ENCODE measurements at places on chromosomes 7 and 10.

- no peak for DNase-seq
Observed at GRCh38 chr7:27078616-27079233, 17.1 kb downstream of the HOXA1 start.

DNA sequence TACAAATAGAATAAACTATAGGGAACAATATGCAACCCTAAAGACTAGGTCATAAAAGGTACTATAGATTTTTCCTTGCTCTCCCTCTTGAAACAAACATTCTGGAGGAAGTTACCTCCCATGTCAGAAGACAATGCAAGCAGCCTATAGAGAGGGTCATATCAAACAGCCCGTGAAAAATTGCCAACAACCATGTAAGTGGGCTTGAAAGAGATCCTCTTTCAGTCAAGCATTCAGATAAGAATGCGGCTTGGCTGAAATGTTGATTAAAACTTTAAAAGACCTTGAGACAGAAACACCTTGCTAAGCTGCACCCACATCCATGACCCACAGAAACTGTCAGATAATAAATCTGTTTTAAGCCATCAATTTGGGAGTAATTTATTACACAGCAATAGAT is 526.6 kb upstream of the GHITM start:
- DNase-seq = no peak

DNA sequence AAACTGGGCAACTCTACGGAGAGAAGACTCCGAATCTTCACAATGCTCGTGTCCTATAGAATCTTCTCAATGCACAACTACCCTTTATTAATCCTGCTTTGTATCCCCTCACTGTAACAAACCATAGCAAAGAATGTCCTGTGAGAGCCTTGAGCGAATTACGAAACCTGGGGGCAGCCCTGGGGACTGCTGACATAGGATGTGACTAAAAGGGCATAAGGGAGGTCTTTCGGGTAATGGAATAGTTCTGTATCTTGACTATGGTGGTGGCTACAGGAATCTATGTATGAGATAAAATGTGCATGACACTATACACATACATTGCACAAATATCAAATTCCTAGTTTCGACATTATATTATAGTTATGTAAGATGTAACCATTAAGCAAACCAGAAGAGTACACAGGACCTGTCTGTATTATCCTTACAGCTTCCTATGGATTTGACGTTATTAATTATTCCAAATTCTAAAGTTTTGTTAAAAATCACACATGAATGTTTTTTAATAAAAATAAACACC is 162.5 kb upstream of the KCTD7 start:
- DNase-seq = no peak

- DNase-seq = no peak
Observed at GRCh38 chr10:103787331-103787730, 68.0 kb downstream of the SH3PXD2A start.

- no peak for DNase-seq
Observed at GRCh38 chr7:2688409-2689342, 674 bp downstream of the AMZ1 start.

- no peak for DNase-seq
Observed at GRCh38 chr10:94402843-94403379, 570 bp downstream of the TBC1D12 start.

DNA sequence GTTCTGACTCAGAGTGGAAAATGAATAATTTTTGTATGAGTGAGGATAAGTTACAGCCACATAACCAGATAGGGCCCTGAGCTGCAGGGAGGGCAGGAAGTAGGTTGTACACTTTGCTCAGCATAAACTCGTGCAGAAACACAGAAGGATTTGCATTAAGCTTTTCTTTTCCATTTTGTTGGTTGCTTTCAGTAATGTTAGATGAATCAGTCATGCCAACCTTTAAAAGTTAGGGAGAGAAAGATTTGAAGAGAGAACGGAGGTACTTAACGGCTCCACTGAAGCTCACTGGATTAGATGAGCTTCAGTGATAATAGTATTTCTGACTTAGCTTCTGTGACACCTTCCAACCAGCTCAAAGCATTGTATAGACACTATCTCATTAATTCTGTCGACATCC is 348.1 kb downstream of the GATA3 start:
- peak; percentile 80 for DNase-seq

GRCh38 chr10:11150231-11150731 is 132.6 kb downstream of the CELF2 start:
- peak; percentile 42 for DNase-seq

GRCh38 chr7:27842094-27842692 is 102.2 kb downstream of the TAX1BP1 start:
- DNase-seq = no peak

- no peak for DNase-seq
Observed at GRCh38 chr7:24025094-24025493, 258.9 kb upstream of the NPY start.

GRCh38 chr7:148799893-148800555 is 84.1 kb downstream of the EZH2 start:
- DNase-seq = no peak

DNA sequence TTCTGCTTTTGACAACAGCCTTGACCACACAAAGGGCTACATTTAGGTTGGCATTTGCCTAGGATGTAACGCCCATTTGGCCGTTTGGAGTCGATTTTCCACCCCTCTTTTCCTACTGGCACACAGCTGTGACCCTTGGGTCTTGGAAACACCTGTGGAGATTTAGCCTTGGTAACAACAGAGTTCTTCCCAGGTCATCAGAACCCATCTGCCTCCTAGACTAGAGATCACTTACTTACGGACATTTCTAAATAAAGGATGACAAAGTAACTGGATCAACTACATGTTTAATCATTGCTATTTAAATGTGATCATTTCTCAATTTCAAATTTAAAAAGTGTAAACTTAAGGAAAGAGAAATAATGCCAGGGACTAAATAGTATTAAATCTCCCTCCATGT is 42.0 kb upstream of the SVIL start:
- DNase-seq = no peak

DNA sequence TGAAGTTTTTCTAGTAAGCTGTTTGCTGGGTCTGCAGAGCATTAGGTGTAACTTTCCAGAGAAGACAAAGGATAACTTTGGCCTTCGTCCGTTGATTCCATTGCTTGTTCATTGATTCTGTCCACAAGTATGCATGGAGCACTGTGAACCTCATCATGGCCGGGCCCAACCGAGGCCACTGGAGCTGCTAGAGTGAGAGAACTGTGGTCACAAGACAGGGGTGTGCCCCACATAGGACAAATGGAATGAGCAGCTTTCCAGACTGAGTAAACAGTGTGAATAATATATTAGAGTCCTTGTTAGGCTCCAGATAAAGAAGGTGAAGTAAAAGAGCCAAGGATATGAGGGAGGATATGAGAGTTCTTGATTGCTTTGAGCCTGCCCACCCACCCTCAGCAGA is 24.9 kb downstream of the MBL2 start:
- DNase-seq = no peak

GRCh38 chr10:110324805-110325280 is 20.1 kb upstream of the SMNDC1 start:
- DNase-seq = peak; percentile 33

DNA sequence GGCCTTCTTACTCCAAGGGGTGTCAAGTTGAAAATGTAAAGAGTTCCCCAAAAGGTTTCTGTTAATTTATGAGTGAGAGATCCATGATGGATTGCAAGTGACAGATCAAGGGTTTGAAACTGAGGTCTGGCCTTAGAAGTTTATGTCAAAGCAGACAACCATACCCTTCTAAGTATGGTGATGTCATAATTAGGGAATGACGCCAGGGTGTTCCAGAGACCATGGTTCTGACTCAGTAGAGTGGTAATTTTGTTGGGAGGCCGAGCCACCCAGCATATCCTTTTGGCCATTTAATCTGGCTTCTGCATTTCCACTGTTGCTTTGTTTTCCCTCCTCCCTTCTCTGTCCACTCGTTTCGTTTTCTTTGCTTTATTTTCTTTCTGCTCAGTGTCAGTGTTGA is 2.7 kb downstream of the TRUB1 start:
- no peak for DNase-seq

GRCh38 chr10:111338805-111339204 is 262.0 kb downstream of the ADRA2A start:
- DNase-seq = no peak

DNA sequence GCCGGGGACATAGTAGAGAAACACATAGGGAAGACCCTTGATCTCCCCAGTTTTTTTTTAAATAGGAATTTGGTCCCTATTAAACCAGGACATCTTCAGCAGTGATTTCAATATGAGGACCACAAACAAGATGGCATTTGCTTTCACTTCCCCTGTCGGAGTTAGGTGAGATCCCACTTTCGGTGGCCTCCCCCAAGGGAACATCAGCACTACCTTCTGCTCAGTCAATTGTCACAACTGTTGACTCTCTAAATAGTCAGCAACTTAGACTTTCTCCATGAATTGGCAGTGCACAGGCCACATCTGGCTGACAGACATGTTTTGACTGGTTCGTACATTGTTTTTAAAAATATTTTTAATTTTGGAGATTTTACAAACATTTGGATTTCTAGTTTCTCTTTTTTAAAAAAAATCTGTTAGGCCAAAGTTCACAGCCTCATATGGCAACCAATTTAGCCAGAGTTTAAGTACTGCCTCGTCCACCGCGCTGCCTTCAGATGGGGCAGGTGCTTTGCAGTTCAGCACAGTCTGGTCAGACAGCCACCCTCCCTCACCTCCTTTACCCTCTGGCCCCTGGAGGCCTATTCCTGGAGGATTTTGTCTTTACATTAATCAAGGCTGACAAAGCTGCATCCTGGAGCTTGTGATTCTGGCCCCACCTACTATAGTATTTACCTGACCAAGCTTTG is 139.2 kb upstream of the PRR15 start:
- no peak for DNase-seq

GRCh38 chr7:28411876-28412662 is at the start of gene CREB5:
Gene CREB5 (plus strand): TSS chr7:28412518. CDS start chr7:28412915, 397 bp downstream.
- peak; percentile 6 for DNase-seq

- no peak for DNase-seq
Observed at GRCh38 chr10:59626523-59626869, 83.2 kb downstream of the SLC16A9 start.

- DNase-seq = no peak
Observed at GRCh38 chr10:62880162-62880561, 64.0 kb upstream of the EGR2 start.

Measured in activated CD4-positive, alpha-beta T cell treated with anti-CD3 and anti-CD28 coated beads, Interleukin-2, Interleukin-6, amounts not matched to agents 100 ng/mL and 50 ng/mL, durations not matched to agents 16 hours and 8 hours (primary cell).